Activated naive CD4-positive, alpha-beta T cell treated with Interleukin-2 at 50 U/mL for 16 hours (primary cell): ENCODE measurements at places on chromosomes 7 and 10.

DNA sequence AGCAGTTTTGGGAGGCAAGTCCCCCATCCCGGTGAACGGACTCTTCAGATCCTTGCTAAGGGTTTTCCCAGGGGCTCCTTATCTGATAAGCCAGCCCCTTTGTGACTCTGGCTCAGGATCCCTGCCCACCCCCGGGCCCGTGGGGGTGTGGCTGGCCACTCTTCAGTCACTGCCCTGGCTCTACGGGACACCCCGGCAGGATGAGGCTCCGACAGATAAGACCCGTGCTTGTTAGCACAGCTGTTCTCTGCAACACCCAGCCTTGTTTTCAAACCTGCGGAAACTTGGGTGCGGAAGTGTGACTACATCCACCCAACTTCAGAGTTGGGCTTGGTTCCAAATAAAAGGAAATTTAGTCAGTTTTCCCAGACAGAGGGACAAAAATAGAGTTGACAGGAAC, 66.7 kb upstream of the PODXL start:
- DNase-seq = no peak

- no peak for DNase-seq
Measured at GRCh38 chr7:36719083-36719632, 5.1 kb downstream of the AOAH start.

DNA sequence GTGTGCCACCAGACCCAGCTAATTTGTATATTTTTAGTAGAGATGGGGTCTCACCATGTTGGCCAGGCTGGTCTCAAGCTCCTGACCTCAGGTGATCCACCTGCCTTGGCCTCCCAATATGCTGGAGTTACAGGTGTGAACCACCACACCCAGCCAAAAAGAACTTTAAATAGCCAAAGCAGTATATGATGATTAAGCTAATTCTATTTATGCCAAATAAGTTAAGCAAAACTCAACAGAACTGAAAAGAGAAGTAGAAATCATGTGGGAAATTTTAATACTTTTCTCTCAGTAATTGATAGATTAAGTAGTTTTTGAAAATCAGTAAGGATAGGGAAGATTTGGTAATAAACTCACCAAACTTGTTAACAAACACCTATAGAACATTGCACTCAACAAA, 24.5 kb upstream of the RHEB start:
- no peak for DNase-seq

DNA sequence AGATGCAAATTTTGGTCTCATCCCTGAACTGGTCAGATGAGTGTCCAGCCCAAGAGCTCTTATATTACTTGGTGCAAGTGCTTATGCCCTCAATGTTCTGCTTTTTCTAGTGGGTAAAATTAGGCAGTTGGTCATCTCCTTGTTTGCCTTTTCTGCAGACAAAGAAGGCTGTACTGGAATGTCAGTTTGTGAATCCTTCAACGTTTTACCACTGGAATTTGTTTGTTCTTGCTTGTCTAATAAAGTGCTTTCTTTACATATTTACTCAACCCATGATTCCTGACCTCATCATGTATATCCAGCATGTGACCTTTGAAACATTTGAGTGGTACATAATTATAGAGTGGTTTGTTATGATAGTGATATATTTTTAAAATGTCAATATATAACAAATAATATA, 232.2 kb upstream of the TEX47 start:
- no peak for DNase-seq

GRCh38 chr7:105376908-105377533, 11.7 kb downstream of the SRPK2 start:
- no peak for DNase-seq
